Fibroblast of skin of left quadriceps (primary cell): ENCODE measurements at places on chromosomes 7 and 10.
A peak's percentile ranks its signal among the peaks of the same experiment; 100 is the strongest.

GRCh38 chr10:14860791-14861190 is 17.9 kb upstream of the SUV39H2 start:
- DNase-seq = no peak

GRCh38 chr7:122040147-122040546 is 103.9 kb downstream of the AASS start:
- no peak for DNase-seq

- peak; percentile 56 for DNase-seq
Measured at GRCh38 chr7:121153995-121154394, 165.5 kb downstream of the CPED1 start.

- DNase-seq = no peak
Measured at GRCh38 chr7:77680266-77680665, 16.0 kb upstream of the RSBN1L start.

DNA sequence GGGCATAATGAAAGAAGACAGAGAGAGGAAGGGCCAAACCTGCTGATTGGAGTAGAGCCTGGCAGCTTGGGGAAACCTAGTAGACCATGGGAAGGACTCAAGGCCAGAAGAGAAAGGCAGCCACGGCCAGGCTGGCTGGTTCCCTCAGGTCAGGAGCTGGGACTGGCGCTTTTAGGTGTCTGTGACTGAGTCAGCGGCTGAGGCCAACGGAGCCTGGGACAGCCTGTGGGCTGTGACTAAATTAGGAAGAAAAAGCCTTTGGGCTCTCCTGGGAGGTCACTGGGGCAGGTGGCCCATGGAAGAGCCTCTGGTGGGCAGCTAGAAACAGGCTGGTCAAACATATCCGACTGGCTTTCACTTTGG is 108.9 kb upstream of the PDCD4 start:
- no peak for DNase-seq

DNA sequence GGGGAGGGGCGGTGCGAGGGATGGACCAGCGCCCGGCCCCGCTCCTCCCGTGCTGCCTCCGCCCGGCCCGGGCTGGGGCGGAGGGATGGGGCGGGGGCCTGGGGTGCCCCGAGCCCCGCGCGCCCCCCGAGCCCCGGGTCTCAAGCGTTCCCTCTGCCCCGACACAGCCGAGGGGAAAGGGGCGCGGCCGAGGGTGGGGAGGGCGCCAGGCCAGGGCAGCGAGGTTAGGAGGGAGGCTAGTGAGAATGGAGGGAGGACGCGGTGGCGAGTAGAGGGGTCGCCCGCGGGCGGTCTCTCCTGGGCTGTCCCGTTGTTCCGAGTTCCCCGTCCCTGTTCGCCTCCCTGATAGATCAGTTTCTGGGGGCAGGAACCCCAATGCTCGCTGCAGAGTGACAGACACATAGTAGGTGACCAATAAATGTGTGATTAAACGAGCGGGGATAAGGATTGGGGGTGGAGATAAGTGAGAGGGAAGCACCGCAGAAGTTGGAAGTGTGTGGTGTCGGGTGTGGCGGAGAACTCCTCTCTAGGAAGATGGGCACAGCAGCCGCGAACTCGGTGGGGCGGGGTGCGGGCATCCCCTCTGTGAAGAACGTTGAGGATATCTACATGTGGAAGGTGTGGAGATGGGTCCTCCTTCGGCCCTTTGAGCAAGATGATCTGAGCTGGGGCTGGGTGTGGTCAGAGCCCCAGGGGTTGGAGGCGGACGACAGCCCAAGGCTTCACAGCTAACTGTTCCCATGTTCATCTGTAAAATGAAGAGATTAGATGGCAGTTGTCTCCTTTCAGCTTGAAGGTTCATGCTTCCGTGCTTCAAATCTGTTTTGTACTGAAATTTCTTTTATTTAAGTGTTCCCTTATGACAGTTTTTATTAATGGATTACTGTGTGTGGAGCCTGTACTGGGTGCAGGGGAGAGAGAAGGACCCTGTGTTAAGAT is 580 bp downstream of the ZNF775 start:
- no peak for DNase-seq

DNA sequence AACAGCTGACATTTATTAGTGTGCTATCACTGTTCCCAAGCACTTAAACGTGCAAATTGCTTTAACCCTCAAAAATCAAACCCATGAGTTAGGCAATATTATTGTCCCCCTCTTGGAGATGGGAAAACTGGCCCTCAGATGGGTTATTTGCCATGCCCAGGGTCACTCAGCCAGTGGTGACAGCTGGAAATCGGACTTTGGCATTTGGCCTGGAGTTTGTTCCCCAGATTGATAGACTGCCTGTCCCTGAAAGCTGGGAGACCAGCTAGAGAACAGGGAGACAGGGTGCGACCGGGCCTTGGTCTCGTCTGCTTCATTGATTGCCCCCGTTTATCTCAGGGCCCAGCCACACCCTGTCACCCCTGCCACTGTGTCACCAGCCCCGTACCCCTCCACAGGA is 366.3 kb upstream of the GALNT17 start:
- DNase-seq = no peak

- DNase-seq = no peak
Measured at GRCh38 chr10:49252313-49253034, 46.5 kb upstream of the C10orf71 start.

- no peak for DNase-seq
Measured at GRCh38 chr7:23373151-23374004, 74.2 kb downstream of the MALSU1 start.

DNA sequence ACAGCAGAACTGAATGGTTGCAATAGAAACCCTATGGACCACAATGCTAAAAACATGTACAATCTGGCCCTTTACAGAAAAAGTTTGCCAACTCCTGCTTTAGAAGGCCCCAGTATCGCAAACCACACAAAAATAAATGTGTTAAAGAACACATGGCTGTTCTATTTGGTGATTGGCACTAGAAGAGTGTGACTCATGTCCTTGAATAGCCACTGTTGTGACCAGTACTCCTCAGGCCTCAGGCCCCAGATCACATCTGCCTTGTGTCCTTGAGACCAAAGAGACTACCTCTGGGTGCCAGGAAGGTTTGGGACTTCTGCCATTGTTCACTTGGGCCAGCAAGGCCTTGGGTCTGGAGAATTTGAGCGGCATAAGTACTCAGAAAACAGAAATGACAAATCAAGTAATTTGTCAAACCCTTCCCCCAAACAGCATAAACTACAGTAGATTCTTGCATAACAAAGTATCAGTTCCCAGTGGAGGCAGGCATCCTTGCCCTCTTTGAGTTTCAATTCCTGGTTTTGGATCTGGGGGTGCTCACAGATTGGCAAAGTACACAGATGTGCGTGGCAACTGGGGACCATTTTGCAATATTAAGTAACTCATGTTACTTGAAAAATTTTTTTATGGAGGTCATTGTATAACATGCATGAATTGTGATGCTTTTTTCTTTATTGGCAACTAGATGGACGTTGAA is 50.2 kb downstream of the MTURN start:
- DNase-seq = no peak
